A549 (cell line): ENCODE measurements at places on chromosomes 12 and 14.

- no peak for DNase-seq
Measured at GRCh38 chr14:85387181-85387580, 142.8 kb upstream of the FLRT2 start.

- DNase-seq: no peak
Measured at GRCh38 chr12:120215766-120216735, 15.1 kb upstream of the RPLP0 start.

- DNase-seq: peak; percentile 55
Measured at GRCh38 chr14:77151245-77151644, 9.7 kb upstream of the ZDHHC22 start.

DNA sequence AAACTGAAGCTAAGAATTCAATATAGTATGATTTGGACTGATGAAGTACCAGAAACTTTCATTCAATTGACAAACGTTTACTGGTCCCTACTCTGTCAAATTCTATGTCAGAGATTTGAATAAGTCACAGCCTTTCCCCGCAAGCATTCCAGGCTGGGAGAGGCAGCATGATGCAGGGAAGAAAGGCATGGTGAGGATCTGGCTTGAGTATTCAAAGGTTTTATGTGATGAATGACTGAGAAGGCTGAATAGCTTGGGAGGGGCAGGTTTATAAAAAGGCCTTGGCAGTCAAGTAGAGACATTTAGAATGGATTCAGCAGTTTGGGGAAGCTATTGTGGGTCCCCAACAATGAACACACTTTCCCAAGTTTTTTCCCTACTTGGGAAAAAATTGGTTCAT is 431.8 kb downstream of the DPF3 start:
- DNase-seq: no peak

DNA sequence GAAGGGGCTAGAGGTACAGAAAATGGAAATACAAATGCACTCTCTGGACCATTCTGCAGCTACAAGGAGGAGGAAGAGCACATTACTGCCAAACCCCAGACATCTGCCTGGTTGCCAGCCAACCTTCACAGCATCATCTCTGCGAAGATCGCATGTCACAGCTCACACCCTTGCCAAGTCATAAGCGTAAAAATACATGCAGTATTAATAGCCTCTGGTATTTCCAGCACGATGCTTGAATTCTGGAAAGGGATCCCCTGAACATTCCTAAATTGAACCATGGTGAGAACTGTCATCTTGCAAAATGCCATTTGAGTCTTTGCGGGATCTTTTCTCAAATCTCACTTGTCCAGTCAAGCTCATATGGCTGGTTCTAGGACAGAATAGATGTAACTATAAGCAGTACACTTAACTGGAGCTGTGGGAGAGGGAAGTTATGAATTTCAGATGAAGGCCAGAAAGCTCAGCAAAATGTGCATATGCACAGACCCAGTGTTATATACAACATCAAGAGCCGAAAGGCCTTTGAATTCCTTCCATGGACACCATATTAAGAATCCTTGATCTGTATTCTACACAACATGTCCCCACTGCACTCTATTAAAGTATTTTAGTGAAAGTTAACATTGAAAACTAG is 211.6 kb downstream of the DUSP6 start:
- DNase-seq: no peak

- no peak for DNase-seq
Measured at GRCh38 chr12:74910831-74911230, 298.8 kb downstream of the KCNC2 start.

- DNase-seq: no peak
Measured at GRCh38 chr12:130951636-130952035, 2.1 kb upstream of the ADGRD1 start.
